Stimulated activated CD4-positive, alpha-beta T cell treated with anti-CD3 and anti-CD28 coated beads, Interleukin-4, amount 100 ng/mL, for 4 hours (primary cell): ENCODE measurements at places on chromosomes 6 and 20.

- DNase-seq: no peak
Observed at GRCh38 chr6:47502920-47503319, 25.3 kb downstream of the CD2AP start.

DNA sequence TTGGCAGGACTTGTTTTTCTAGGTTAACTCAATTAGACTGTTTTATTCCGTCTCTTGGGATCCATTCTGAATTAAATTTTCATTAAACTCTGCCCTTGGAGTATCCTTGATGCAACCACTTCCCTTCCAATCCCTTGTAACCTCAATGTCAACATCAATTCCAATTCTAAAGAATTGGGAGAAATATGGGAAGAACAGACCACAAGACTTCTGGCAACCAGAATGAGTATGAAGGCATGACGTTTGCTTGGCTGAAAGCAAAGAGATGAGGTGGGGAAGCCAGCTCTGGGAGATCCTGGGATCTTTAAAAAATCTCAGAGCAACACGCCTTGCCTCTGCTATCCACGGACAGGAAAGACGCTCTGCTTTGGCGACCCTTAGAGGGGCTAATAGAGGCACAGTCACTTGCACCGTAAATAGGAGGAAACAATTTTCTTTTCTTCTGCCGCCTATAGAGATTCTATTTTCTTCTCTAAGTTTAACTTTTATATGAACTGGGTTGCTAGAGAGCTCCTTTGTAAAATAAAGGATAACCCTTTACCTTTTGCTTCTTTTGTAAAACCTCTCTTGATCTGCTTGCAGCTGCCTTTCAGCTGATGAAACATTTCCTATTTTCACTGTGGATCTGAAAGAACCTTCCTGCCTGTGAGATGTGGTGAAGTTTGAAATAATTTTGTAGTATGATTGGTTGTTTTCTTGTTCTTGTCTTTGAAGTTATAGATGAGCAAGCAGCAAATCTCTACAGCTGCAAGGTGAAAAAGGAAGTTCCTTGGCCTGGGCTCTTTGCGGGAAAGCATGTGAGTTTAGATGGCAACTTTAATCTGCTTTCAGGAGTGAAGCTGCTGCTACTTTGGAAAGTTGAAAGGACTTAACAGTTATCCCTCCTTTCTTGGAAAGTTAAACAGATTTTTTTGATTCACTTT is at the start of gene ASIP:
TSS of gene ASIP (plus strand) at position 731 of the 923 bp plus-strand sequence. CDS start 18,952 bp downstream, outside the sequence.
- DNase-seq: no peak

DNA sequence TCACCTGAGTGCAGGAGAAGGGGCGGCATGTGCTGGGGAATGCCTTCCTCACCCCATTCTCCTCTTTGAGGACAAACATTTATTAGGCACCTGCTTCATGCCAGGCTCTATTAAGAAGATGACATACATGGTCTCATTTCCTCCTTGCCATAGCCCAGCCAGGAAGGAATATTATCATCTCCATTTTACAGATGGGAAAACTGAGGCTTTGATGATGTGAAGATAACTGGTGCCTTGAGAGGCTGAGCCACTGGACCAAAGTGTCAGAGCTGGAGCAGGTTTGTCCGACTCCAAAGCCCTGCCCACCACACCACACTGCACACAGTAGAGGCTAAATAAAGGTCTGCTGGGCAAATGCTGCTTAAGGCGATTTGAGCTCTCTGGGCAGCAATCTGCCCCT is 37.2 kb downstream of the FAM110A start:
- DNase-seq: no peak

- peak; percentile 57 for DNase-seq
Observed at GRCh38 chr6:26331218-26332073, 33.6 kb upstream of the BTN3A2 start.

DNA sequence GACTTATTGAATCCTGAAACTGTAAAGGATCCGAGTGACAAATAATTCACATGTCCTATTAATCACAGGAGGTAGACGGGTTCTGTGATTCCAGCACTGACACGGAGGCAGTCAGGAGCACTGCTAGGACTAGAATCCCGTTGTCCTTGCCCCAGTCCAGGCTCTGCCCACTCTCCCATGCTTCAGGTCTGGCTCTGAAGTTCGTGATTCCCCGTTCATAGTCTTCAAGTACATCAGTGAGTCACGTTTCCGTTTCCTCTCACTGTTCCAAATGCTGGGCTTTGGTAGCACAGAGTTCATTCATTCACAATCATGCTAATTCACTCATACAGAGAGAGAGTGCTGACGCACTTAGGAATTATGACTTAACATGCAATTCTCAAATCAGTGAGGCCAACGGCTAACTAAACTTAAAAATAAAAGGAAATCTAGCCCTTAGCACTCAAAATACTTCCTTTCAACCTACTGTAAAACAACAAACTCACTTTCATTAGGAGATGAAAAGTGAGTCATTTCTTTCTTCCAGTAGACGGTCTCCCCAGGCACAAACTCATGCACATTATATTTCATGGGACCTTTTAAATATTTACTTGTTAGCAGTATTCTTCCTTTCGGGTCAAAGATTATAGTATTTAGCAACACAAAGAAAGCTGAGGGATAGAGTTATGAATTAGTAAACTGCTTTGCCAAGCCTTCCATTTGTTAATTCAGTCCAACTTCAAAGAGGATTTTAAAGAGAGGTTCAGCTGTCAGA is 94.0 kb upstream of the NHSL1 start:
- DNase-seq: peak; percentile 21

DNA sequence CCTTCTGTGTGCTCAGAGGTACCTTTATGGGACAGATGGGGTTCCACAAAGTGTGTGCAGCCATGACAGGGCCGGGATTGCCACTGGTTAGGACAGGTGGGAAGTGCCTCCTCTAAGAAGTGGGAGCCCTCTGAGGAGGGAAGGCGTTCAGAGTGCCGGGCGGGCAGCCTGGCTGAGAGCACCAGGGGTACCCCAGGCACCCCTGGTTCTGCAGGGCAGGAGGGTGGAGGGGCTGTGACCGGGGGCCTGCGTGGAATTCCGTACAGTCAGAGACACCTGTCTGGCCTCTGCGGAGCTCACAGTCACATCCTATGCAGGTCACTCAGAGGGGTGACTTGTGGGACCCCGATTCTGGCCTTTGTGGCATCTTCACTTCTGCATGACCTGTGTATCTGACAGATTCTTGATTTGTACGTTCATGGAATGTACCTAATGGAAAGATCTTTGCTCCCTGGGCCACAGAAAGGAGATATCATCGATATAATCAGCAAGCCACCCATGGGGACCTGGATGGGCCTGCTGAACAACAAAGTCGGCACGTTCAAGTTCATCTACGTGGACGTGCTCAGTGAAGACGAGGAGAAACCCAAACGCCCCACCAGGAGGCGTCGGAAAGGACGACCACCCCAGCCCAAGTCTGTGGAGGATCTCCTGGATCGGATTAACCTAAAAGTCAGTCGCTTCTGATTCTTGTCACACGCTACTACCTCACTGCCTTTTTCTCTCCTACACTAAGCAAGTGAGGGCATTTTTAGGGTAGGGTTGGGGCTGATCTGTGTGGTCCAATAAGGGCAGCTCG is 190.9 kb downstream of the SASH1 start:
- no peak for DNase-seq
